ENCODE measurements at places on chromosomes 13 and 19.
A peak's percentile ranks its signal among the peaks of the same experiment; 100 is the strongest.

- no peak for DNase-seq
Observed at GRCh38 chr13:114145256-114145655, 12.8 kb upstream of the RASA3 start.

- no peak for DNase-seq
Observed at GRCh38 chr19:38024992-38025908, 118.2 kb downstream of the SIPA1L3 start.

GRCh38 chr13:104014803-104015645 lies 948.8 kb upstream of the SLC10A2 start:
- peak; percentile 48 for DNase-seq

DNA sequence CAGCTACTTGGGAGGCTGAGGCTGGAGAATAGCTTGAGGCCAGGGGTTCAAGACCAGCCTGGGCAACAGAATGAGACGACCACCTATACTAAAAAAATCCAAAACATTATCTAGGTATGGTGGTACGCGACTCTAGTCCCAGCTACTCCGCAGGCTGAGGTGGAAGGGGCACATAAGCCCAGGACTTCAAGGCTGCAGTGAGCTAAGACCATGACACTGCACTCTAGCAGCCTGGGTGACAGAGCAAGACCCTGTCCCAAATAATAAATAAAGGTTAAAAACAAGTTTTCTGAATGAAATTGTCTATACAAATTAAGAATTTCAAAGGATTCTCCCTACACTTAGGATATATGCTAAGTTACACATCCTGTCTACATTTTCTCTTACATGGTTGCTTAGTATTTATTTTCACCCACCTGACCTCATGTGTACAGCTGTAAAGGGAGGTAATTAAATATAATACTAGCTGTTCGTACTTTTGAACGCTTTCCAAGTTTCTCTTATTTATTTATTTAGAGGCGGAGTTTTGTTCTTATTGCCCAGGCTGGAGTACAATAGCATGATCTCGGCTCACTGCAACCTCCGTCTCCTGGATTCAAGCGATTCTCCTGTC lies 1.6 kb downstream of the SLC25A30 start:
- no peak for DNase-seq

- no peak for DNase-seq
Observed at GRCh38 chr13:106683918-106684317, 116.0 kb upstream of the ARGLU1 start.

DNA sequence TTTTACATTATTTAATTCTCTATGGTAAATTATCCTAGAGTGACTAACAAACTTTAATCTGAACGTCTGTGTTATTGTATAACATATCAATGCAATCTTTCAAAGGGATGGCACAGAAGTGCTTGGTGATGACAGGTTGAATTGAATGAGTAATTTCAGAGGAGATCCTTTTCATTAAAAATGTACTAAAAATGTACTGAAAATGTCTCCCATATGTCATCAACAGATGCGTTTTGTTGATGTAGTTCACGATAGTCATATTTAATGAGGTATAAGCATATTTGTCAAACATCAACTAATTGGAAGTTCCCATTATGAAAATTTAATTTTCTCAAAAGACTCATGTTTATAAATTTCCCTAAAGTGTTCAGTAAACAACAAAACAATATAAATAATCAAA lies 1434.7 kb upstream of the PCDH20 start:
- no peak for DNase-seq

DNA sequence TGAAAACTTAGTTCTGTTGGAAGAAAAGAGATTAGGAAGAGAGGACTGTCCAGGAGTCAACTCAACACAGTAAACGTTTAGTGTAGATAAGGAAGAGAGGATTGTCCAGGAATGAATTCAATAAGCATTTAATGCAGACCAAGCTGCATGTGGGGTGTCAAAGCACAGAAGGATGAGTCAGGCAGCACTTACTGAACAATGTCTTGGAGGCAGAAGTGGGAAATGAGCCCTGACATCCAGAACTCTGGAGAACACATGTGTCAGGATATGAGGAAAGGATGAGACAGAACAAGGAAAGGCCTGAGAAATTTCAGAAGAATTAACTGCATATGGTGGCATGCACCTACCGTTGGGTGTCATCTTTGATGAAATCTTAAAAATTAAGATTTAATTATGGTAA lies 429.2 kb upstream of the HTR2A start:
- peak; percentile 60 for DNase-seq

DNA sequence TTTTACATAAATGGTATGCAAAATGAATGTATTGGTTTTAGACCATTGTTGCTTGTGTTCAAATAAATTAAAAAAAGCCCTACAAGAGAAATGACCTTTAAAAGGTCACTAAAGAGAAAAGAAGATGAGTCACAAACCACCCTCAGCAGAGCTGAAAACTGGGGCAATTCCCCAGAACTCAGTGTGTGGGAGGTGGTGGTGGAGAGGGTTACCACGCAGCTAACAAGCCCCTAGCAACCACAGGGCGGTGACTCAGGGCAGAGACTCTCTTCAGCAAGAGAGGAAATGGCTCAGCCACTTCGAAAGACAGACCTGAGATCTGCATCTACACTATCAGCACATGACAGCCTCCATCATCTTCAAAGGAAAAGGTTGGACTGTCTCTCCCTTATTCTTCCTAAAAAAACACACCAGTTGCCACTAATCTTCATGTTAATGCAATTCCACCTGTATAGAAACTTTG lies 29.4 kb upstream of the NDFIP2 start:
- peak; percentile 77 for DNase-seq

- no peak for DNase-seq
Observed at GRCh38 chr19:42225718-42226292, 5.7 kb downstream of the ZNF526 start.

- no peak for DNase-seq
Observed at GRCh38 chr13:74158028-74158427, 23.8 kb upstream of the KLF12 start.

- peak; percentile 30 for DNase-seq
Observed at GRCh38 chr13:76622315-76623040, 263.7 kb downstream of the KCTD12 start.

- no peak for DNase-seq
Observed at GRCh38 chr13:50697746-50698539, 145.5 kb downstream of the DLEU7 start.

DNA sequence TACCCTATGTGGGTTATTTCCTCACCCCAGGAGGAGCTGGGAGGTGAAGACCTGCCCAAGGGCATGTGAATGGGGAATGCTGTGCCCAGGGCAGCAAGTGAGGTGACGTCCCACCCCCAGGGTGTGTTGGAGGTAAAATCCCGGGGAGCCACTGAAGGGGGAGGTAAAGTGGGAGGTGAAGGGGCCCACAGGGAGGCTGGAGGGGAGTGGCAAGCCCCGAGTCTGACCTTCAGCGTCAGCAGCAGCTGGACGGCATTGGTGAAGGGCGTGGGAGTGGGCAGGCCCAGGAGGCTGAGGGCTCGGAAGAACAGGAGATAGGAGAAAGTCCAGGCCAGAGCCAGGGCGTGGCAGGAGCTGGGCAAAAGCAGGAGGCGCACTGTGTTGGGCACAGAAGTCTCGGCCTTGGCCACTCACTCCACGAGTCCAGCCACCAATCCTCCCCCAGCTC lies 2.4 kb downstream of the MBOAT7 start:
- no peak for DNase-seq

All from fibroblast of the aortic adventitia (primary cell).